Right cardiac atrium (tissue), 5 donors: ENCODE measurements at places on chromosomes 6 and 20. TPM values are rescaled to one million over a fixed set of nuclear protein-coding genes. Genes with fewer than 3 reads are reported as not detected.

DNA sequence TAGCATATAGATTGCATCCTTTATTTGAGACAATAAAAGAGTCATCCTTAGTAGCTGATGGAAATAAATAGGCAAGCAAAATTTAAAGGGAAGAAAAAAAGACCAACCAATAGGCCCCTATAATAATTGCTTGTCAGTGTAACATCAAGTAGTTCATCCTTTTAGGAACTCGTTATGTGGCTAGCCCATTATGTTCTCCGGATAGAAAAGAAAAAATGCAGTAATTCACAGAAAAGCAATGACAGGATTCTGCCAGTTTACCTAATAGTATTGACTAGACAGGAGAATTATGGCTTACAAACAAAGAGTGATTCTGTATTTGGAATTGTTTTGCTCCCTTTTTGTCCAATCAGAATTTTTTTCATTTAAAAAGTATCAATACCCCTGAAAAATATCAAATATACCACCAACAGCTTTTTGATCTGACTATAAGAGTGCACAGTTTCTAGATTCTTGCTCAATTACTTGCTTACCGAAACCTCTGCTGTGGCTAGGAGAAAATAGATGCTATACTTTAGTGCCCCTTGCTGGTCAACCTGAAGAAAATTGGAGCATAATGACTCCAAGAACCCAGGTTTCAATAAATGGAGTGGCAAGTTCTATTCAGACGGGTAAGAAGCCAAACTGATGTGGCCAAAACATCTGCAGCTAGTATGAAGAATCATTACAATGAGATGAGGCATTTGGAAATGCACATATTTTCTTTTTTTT is 91.5 kb upstream of the SASH1 start:
- DNase-seq, result no peak

- no peak for DNase-seq
Measured at GRCh38 chr20:47883186-47883585, 97.9 kb upstream of the SULF2 start.

GRCh38 chr6:30689985-30690384 is 799 bp downstream of the NRM start:
- DNase-seq, result peak; percentile 58

DNA sequence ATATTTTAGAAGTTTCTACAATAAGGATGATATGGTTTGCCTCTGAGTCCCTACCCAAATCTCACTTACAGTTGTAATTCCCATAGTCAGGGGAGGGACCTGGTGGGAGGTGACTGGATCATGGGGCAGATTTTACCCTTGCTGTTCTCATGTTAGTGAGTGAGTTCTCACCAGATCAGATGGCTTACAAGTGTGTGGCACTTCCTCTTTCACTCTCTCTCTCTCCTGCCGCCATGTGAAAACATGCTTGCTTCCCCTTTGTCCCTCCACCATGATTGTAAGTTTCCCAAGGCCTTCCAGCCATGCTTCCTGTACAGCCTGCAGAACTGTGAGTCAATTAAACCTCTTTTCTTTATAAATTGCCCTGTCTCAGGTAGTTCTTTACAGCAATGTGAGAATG is 527.5 kb upstream of the ID4 start:
- no peak for DNase-seq

DNA sequence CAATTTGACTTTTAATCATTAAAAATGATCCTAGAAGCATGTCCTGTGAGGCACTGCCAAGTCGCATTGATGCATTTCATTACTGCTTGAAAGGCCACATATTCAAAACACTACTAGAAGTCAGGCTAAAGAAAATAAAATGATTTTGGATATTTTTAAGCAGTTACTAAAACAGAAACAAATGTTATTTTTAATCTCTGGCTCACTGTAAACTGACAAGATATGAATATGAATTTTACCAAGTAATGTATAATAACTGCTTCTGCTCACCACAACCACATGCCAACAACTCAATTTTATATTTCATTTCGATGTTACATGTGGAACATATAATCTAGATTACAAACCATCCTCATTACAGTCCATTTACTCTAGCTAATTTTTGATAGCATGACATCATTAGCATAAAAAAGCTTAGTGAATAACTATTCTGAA is 90.6 kb downstream of the ATXN1 start:
- no peak for DNase-seq

DNA sequence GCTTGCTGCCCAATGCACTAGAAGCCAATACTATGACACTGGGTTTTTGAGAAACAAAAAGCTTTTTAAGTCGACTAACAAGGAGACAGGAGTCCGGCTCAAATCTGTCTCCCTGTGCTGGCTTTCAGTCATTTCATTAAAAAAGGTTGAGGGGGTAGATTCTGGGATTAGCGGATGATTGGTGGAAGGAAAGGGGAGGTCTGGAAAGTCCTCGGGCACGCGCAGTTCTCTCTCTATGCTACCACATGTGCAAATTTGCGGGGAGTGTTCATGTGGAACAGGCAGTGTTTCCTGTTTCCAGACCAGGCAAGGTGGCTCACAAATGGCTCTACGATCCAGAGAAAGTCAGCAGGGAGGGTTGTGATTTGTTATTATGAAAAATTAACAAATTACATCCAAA is 89.1 kb upstream of the TOX2 start:
- no peak for DNase-seq

GRCh38 chr6:11404081-11404480 is 133.5 kb upstream of the TMEM170B start:
- no peak for DNase-seq

- no peak for DNase-seq
Measured at GRCh38 chr6:22526736-22527135, 42.6 kb upstream of the HDGFL1 start.

DNA sequence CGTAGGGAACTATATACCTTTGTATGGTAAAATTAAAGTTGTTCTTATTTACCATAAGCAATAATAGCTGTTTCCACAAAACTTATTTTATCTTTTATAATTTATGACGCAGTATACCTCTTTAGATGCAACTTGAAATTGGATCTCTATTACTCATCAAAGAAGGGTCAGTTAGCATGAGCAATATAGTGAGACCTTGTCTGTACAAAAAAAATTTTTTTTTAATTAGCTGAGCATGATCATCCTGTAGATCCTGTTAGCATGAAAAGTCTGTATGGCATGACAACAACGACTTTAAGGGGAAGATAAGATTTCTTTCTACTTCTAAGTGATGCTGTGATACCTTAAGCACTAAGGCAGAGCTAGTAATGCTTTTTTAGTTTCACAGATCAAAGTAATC is 5.9 kb downstream of the ALDH5A1 start:
- no peak for DNase-seq

DNA sequence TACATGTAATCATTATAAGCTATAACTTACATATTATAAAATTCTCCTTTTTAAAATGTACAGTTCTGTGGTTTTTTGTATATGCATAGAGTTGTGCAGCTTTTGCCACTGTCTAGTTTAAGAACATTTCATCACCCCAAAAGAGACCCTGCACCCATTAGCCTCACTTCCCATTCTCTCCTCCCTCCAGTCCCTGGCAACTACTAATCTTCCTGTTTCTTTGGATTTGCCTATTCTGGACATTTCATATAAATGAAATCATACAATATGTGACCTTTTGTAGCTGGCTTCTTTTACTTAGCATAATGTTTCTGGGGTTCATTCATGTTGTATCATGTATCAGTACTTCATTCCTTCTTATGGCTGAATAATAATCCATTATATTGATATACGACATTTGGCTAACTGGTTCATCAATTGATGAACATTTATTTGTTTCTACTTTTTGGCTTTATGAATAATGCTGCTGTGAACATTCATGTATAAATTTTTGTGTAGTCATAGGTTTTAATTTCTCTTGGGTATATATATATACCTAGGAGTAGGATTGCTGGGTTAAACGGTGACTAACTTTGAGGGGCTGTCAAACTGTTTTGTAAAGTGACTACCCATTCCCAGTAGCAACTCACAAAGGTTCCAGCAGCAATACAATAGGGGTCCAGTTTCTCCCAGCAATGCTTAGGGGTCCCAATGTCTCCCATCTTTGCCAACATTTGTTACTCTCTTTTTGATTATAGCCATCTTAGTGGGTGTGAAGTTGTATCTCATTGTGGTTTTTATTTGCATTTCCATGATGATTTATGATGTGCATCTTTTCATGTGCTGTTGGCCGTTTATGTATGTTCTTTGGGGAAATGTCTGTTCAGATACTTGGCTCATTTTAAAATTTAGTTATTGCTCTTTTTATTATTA is 10.7 kb downstream of the PTPRA start:
- no peak for DNase-seq

DNA sequence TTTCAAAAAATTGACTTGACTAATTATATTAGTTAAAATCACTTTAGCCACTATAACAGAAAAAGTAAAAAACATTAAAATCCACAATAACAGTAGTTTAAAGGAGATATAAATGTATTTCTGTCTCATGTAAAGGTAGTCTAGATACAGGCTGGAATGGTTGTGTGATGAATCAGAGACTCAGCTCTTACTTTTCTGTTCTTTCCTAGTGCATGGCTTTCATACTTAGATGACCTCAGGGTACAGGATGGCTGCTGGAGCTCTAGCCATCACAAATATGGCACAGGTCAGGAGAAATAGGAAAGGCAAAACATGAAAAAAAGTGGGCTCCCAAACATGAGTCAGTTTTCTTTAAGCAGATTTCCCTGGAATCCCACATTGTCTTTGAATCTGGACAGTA is 157.7 kb upstream of the FLRT3 start:
- no peak for DNase-seq

DNA sequence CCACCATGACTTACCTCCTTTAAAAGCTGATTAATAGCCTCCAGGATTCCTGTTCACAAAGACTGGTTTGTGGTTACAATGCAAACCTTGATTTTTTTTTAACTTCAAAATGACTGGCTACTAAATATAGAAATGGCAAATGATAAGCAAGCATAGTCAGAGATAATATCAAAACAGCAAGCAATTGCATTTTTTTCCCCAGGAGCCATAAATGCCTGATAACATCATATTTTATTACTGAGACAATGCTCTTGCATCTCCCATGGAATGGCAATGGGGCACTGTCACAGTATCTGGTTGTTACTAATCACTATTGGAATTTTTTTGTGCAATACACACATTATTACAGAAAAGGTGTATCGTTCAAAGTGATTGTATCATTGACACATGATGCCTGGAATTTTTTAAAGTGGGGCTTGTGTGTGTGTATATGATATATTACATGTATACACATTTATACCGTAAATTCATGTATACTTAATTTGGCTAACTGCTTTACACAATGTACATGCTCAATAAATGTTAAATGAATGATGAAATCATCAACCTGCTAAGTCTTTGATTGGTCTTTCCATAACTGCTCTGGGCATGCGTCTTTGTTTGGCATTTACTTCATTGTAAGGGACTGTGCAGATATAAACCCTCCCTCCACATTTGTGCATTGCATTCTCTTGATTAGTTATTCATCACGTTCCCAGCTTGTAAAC is 980 bp upstream of the SALL4 start:
- DNase-seq, result no peak

DNA sequence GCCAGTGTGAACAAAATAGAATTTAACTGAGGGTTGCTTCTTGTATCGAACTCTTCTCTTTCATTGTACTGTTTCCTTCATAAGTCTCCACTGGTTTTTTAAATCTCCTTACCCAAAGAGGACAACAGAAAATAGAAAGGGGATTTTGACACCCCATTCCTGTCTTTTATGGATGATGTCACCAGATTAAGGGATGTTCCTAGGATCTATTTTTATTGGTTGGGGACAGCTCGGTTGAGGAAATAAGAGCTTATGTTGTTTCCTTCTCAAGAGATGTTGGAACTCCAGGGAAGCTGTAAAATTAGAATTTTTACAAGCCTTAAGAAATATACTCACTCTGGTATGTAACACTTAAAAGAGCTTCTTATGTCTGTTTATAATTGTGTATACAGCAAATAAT is 171.5 kb downstream of the PHF3 start:
- no peak for DNase-seq

DNA sequence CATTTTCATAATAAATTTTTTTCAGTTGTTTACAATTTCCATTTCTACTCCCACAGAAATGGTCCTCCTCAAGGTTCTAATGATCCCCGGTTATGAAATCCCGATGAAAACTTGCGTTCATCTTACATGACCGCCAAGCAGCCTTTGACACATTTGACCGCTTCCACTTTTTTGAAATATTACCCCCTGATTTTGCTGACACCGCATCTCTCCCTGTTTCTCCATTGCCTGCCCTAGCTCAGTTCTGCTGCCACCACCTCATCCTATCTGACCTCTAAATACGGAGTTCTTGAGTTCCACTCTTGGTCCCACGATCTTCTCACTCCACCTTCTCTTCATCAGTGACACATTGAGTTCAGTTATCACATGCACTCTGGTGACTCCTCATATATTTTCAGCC is 74.1 kb downstream of the SLC35B3 start:
- DNase-seq, result no peak

- no peak for DNase-seq
Measured at GRCh38 chr6:125966569-125966968, 10.0 kb downstream of the HINT3 start.

GRCh38 chr6:170279977-170280688 is 10.7 kb downstream of the DLL1 start:
- peak; percentile 89 for DNase-seq

GRCh38 chr6:25939593-25939992 is 9.1 kb upstream of the SLC17A2 start:
- DNase-seq, result no peak

- no peak for DNase-seq
Measured at GRCh38 chr6:116017546-116018295, 43.0 kb downstream of the FRK start.

GRCh38 chr6:113560908-113561307 is 296.2 kb upstream of the MARCKS start:
- DNase-seq, result no peak

- no peak for DNase-seq
Measured at GRCh38 chr20:4111440-4112411, 96.4 kb upstream of the RNF24 start.

DNA sequence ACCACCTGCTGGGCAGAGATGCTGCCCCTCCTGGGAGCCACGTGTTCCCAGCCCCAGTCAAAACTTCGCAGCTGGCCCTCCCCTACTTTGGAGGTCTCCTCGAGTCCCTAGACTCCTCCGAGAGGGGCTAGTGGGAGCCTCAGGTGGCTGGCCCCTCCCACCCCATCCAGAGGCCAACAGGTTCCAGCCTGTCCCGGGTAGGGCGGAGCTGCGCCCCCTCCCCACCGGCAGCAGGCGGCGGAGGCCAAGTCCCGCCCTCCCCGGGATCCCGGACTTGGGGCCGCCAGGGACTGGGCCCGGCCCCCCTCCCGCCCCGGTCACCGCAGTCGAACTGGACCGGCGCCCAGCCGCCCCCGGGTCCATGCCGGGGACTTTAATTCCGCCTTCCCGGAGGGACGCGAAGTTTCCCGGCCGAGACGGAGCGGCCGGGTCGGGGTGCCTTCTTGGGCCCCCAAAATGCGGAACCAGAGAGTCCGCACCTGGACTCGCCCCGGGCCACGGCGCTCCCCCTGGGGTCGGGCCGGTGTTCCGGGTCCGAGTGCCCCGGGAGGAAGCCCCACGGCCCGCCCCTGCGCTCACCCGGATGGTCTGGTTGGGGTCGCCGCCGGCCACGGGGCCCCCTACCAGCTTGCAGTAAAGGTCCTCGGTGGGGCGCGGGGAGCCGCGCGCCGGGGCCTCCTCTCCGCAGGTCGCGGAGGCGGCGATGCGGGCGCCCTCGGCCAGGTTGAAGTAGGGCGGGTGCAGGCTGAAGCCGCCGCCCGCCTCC is 559 bp downstream of the LAMA5 start:
- DNase-seq, result peak; percentile 81

The APOBEC2 gene
- 118 TPM for total RNA-seq

The RPS6KA2 gene
- 80.9 TPM for total RNA-seq

The RPP21 gene
- total RNA-seq, result 15.7 TPM

The KCNG1 gene
- 1.1 TPM for total RNA-seq

The TDRD6 gene
- total RNA-seq, result 0.86 TPM

The CDSN gene
- total RNA-seq, result 0.14 TPM

The XKR7 gene
- total RNA-seq, result not detected

The RHAG gene
- total RNA-seq, result 1.7 TPM

The SESN1 gene
- 60.5 TPM for total RNA-seq

The TNFAIP3 gene
- total RNA-seq, result 10.9 TPM

The FAM135A gene
- total RNA-seq, result 16.5 TPM
